ENCODE measurements at places on chromosomes 13 and 19.
A peak's percentile ranks its signal among the peaks of the same experiment; 100 is the strongest.

DNA sequence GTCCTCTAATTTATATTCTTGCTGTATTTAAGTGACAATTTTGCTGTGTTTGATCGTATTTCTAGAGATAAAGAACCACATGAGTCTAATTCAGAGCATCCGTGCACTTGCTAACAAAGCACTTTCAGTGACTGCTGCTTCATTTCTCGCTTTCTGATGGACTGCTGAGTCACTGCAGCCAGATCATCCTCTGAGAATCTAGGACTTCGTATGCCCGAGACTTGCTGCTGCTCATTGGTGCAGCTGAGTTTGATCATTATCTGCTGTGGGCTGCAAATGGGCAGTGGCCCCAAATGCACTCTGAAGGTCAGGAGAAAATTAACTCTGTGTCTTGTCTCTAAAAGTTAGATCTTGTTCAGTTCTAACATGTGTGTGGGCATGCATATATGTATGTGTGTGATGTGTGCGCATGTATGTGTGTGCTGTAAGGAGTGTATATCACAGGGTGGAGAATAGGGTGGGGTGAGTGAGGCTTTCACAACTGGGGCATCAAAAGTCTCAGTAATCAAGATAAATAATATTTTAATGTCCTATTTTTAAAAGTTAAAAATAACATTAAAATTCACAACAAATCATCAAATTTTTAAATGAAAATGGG, 342.6 kb downstream of the MTUS2 start:
- DNase-seq, result no peak

- no peak for DNase-seq
Measured at GRCh38 chr19:53953383-53953782, 9.4 kb upstream of the CACNG8 start.

DNA sequence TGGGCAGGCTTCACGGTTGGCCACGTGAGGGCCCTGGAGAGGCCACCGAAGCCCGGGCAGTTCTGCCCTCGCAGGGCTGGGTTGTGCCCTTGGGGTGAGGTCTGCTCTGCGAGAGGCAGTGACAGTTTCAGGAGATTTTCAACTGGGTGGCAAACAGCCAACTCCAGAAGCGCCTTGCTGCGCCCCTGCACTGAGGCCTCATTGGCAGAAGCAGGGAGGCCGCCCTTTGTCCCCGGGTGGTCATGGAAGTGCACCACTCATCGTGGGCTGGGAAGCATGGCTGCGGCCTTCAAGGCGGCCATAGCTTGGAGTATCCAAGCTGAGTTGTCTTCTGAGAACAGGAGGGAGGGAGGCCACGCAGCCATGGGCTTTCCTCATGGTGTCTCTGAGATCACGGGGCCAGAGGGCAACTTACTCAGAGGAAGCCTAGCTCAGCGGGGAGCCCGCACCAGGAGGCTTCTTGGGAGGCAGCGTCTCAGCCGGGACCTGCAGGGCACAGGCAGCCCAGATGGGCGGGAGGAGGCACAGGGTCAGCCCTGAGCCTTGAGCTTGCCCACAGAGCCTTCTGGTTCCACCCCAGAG, 14.8 kb downstream of the PLEKHJ1 start:
- DNase-seq, result no peak

- DNase-seq, result no peak
Measured at GRCh38 chr13:53020764-53021335, 7.8 kb upstream of the OLFM4 start.

DNA sequence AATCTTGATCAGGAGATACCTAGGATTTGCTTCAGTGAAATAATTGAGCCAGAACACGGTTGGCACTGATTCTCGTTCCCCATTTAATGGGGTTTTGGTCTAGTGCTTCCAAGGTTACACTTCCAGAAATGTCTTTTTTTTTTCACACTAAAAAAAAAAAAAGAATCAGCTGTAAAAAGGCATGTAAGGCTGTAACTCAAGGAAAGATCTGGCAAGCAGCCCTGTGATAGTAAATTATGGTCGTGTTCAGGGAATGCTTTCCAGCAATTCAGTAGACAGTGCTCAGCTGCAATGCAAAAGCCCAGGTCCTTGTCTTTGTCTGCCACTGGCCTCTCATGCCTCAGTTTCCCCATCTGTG, 27.2 kb upstream of the NDUFS7 start:
- peak; percentile 41 for DNase-seq

DNA sequence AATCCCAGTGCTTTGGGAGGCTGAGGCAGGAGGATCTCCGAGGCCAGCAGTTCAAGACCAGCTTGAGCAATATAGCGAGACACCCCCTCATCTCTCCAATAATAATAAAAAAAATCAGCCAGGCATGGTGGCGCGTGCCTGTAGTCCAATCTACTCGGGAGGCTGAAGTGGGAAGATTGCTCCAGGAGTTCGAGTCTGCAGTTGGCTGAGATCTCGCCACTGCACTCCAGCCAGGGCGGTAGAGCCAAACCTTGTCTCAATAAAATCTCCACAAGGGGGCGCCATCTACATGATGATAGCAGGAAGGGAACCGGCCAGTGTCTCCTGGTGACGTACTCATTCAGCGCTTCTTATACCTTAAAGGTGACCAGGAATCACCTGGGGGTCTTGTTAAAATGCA, 13.6 kb upstream of the C5AR1 start:
- peak; percentile 77 for DNase-seq

DNA sequence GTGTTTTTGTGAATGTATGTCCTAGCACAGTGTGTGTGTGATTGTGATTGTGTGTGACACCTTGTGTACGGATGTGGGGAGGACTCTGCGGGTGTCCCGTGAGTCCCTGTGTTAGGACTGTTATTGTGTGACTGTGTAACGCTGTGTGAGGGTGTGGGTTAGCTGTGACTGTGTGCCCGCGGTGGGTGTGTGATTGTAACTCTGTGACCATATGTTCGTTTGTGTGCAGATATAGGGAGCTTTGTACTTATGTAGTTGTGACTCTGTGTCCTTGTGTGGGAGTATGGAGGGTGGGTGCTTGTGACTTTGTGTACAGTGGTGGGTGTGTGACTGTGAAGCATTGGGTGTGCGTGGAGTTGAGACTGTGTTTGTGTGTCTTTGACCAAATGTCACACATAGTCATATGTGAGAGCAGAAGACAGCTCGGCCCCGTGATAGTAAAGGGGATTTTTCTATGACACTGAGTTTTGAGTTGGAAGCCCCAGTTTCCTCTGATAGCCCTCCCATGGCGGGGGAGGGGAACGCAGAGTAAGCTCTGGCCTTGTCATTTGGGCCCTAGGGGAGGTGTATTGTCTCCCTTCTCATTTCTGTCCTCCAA, 949 bp upstream of the ZNF260 start:
- no peak for DNase-seq

- DNase-seq, result no peak
Measured at GRCh38 chr13:28325022-28325421, 169.9 kb downstream of the FLT1 start.

DNA sequence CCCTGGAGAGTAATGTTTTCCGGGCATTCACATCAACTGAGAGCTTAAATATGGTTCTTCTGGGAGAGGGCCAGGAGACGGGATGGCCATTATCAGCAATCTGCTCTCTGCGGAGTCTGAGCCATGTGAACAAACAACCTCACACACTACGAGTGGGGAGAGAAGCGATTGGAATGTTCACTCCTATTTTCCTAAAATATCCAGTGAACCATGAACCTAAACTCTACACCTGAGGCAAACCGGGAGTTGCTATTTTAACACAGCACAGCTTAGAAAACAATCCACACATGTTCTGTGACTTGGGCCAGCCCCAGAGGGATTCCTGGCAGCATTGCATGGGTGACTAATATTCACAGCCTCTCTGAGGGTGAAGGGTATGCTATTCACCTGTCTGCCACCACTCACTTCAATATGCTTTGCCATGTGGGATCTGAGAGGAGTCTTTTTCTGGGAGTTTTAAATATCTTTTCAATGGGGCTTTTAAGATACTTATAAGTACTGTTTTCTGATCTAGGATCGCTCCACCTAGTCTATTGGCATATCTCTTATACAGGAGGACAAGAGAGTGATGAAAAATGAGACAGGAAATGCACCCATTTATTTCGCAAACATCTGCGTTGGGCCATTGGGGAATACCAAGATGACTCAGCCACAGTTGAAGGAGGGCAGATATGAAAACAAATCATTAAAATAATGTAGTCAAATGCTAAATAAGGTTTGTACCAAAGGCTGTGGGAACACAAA, 72.6 kb upstream of the SERP2 start:
- DNase-seq, result no peak

DNA sequence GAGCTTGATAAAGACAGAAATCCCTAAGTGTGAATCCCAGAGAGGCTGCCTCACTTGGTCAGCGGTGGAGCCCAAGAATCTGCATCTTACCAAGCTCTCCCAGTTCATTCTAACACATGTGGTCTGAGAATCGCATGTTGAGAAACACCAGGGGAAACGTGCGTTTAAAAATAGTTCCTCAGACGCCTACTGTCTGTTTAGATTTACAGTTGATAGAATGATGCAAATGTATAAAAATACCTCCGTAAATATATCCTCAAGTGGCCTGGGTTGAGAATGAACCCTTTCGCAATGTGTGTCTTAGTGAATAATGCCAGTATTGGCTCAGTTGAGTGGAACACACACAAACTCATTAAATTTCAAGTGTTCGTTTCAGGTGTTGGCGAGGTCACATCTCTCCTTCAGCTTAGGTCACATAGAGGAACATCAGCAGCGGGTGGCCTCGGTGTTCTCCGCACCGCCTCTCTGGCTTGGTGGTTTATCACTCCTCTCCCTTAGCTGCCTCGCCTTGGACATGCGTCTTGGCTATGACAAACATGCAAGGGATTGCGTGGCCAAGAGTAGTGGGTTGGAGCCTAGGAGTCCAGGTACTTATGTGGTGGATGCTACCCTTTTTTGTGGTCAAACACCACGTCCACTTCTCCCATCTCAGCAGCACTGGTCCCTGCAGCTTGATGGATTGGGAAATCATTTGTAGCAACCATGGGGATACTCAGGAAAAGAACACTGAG, 117.6 kb upstream of the SPATA13 start:
- DNase-seq, result no peak

DNA sequence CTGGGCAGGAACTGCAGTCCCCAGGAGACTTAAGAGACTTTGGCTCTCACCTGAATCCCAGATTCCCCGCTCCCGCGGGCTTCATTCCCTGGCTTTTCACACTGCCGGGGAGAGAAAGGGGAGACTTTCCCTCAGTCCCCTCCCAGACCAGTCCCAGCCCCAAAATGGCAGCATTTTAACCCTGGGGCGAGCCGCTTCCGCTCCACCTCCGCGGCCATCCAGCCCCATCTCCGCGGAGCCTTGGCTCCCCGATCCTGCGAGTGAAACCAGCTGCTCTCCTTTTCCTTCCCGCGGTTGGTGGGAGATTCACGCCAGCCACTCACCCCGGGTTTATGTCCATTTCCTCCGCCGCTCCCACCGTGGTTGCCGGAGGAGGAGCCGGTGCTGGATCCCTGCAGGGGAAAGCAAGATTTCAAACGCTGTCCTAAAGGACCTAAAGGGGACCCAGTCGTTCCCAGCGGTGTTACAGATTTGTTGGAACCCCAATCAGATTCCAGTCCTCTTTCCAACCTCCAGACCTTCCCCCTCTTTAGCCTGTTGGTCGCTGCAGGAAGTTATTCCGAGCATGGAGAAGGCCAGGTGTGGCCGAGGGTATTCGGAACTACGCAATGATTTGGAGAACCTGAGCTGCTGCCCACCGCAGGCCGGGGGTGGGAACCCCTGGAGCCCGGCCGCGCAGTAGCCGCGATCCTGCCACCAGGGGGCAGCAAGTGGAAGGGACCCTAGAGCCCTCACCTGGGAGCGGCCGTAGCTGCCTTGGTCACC, 3.4 kb downstream of the DMKN start:
- DNase-seq, result peak; percentile 86

DNA sequence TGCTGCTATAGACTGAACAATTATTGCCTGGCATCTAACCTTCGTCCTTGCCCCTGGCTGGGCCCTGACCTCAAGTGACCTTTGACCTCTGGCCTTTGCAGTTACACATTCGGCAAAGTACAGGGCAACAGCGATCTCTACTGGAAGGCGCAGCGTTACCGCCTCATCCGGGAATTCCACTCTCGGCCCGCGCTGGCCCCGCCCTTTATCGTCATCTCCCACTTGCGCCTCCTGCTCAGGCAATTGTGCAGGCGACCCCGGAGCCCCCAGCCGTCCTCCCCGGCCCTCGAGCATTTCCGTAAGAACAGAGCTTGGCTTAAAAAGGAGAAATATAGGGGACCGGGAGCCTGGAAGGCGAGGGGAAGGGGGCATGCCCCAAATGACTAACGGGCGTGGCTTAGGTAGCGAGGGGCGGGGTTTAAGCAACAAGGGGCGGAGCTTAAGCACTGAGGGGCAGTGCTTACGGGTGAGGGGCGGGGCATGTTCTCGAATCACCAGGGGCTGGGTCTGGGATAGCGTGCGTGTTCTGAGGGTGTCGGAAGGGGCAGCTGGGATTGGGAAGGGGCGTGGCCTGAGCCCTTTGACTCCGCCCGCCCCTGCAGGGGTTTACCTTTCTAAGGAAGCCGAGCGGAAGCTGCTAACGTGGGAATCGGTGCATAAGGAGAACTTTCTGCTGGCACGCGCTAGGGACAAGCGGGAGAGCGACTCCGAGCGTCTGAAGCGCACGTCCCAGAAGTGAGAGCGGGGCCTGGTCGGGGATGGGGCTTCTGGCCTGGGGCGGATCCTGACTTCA, 52.7 kb downstream of the TRPM4 start:
- peak; percentile 42 for DNase-seq

- DNase-seq, result no peak
Measured at GRCh38 chr13:84870190-84870589, 929.0 kb downstream of the SLITRK6 start.

GRCh38 chr19:531753-532560, at the start of gene CDC34:
Gene CDC34 (plus strand): TSS chr19:531760. CDS start chr19:531932, 172 bp downstream.
- peak; percentile 26 for DNase-seq

- peak; percentile 24 for DNase-seq
Measured at GRCh38 chr19:52786078-52786463, 520 bp downstream of the ZNF600 start.

DNA sequence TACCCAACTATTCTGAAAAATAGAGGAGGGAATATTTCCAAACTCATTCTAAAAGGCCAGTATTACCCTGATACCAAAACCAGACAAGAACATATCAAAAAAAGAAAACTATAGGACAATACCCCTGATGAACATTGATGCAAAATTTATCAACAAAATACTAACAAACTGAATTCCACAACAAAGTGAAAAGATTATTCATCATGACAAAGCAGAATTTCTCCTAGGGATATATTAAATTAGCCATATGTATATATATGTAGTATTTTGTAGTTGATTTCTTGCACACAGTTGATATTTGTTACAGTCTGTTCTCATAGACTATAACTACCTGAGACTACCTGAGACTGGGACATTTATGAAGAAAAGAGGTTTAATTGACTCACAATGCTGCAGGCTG, 495.0 kb upstream of the SPRY2 start:
- DNase-seq, result no peak

DNA sequence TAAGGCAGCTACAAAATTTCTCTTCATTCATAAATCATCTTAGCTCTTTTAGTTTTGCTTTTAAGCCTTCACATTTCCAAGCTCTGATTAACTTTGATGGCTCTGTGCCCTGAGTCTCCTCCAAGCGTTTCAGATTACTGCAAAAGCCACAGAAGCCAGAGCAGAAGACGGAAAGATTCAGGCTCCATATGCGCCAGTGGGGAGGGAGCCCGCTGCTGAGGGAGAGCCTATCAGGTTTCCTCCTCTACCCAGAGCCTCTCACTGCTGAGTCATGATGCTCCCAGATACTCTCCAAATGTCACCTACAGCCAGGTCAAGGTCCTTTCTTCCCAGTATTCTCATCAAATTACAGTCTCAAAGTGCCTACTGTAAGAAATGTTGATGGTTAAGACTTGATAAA, 193.6 kb downstream of the RAP2A start:
- DNase-seq, result no peak

- no peak for DNase-seq
Measured at GRCh38 chr19:58274771-58275201, 4.0 kb upstream of the ZNF8 start.

- no peak for DNase-seq
Measured at GRCh38 chr19:5711713-5712161, 8.2 kb downstream of the LONP1 start.
